ENCODE measurements at places on chromosomes 6 and 20.
A peak's percentile ranks its signal among the peaks of the same experiment; 100 is the strongest.

GRCh38 chr6:12720310-12720709 is 3.7 kb downstream of the PHACTR1 start:
- DNase-seq, result no peak

- DNase-seq, result peak; percentile 51
Measured at GRCh38 chr6:32195902-32196681, 3.6 kb upstream of the GPSM3 start.

- no peak for DNase-seq
Measured at GRCh38 chr20:48210111-48211027, 425.1 kb upstream of the SULF2 start.

- no peak for DNase-seq
Measured at GRCh38 chr20:753897-754635, 14.2 kb downstream of the SLC52A3 start.

DNA sequence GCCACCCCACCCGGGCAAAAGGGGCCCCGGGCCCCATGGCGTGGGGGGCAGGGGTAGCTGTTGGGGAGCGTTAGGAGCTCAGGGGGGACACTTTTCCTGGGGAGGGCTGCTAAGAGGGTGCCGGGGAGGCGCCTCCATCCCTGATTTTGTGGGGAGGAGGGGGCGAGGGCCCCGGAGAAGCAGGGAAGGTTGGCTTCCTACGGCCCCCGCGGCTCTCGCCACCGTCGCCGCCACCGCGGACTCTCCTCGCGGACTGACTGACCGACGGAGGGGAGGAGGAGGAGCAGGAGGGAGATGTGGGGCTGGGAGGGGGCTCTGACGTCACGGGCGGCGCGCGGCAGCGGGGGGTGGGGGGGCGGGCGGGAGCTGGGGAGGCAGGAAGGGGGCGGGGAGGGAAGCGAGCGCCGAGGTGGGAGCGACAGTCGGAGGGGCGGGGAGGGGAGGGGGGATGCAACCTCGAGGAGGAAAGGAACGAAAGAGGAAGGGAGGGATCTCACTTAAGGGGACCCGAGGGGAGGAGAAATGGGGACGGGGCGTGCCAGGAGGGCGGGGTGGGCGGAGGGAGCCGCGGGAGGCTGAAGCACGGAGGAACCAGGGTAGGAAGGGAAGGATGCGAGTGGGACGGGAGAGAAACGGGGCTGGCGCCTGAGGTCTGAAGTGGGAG is 5.1 kb downstream of the GABBR1 start:
- DNase-seq, result peak; percentile 72

DNA sequence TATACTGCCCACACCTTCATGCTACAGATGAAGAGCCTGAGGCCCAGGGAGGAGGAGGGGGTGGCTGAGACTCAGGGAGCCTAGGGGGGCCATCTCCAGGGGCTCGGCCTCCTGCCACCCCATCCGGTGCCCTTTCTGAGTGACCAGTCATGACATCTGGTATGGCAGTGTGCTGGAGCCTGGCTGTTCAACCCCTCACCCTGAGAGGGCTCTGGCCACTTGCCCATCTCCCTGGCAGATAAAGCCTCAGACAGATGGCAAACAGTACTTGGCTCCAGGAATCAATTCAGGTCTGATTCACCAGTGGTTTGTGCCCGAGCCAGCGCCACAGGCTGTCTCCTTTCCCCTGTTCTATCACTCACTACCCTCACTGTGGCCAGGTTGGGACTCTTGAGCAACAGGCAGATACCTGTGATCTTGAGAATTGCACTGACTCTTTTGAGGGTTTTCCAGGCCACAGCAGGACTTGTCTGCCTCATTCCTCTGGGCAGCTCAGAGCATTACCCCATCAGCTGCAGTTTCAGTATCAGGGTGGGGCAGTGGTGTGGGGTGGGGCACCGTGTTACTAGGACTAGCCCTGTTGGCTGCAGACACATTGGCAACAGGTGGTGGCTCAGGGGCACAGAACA is 22.8 kb downstream of the SRSF3 start:
- DNase-seq, result no peak

GRCh38 chr6:34145161-34146020 is 496 bp downstream of the GRM4 start:
- no peak for DNase-seq

All from T-helper 22 cell (primary cell).